ENCODE measurements at places on chromosomes 11 and 22. TPM values are rescaled to one million over a fixed set of nuclear protein-coding genes. Genes with fewer than 3 reads are reported as not detected.
A peak's percentile ranks its signal among the peaks of the same experiment; 100 is the strongest.

Gene HPX
- 1.9 TPM for polyA plus RNA-seq

- H3K36me3 ChIP-seq: no peaks in the 10 kb centered on the region
- no peak overlapping the region for H3K4me3 ChIP-seq
- H3K4me1 ChIP-seq: no peaks in the 10 kb centered on the region
- no peak for DNase-seq
These were observed 166.7 kb downstream of the FAT3 start for GRCh38 chr11:92391364-92391763.

DNA sequence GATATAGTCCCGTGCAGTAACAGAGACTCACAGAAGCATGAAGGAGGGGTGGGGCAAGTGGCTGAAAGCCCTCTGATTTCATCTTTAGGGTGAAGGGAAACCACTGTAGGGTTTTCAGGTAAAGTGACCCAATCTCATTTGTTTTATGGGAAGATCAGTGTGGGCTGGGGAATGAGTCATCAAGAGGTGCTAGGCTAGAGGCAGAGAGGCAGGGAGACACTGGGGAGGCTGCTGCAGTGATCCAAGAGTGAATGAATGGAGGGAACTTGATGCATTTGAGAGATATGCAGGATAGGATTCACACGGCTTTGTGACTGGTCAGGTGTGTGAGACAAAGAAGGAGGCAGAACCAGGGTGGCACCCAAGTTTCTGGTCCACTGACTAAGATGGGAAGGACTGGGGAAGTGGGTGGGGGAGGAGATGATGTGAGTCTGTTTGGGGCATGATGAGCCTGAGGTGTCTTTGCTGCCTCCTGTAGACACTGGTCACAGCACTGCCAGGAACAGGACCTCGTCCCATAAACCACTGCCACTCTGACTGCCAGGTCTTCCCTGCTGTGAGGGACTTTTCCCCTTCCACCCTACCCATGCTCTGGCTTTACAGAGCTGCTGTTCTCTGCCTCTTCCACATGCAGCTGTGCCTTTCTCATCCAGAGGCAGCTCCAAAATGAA lies 239.0 kb downstream of the TENM4 start:
- H3K4me1 ChIP-seq: no peaks in the 10 kb centered on the region
- H3K36me3 ChIP-seq: no peaks in the 10 kb centered on the region
- no peak overlapping the region for H3K27ac ChIP-seq
- no peaks in the 10 kb centered on the region for H3K27me3 ChIP-seq

DNA sequence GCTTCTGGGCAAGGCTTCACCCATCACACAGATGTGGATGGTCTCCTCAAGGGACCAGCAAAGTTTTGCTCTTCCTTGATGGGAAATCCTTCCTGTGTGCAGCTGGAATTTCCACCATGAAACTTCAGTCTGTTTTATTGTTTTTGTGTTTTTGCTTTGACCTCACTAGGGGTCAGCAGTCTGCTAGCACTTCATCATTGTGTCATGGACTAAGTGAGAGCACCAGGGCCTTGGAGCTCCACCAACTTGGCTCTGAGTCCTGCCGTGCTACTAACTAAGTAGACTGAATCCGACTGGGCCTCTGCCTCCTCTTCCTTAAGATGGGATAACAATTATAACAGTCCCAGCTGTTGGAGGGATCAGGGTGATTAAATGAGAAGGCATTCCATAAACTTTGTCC lies 305.8 kb upstream of the NCAM1 start:
- H3K27ac ChIP-seq: no peak overlapping the region
- H3K36me3 ChIP-seq: no peaks in the 10 kb centered on the region
- no peaks in the 10 kb centered on the region for H3K27me3 ChIP-seq
- H3K4me1 ChIP-seq: no peaks in the 10 kb centered on the region
- H3K4me3 ChIP-seq: no peak overlapping the region

Gene MYOD1
- 0.43 TPM for polyA plus RNA-seq

Gene SCN4B
- polyA plus RNA-seq: 1.3 TPM

GRCh38 chr11:125036933-125037332 lies 26.2 kb upstream of the SLC37A2 start:
- no peaks in the 10 kb centered on the region for H3K36me3 ChIP-seq
- no peaks in the 10 kb centered on the region for H3K4me1 ChIP-seq
- no peak for DNase-seq
- no peak overlapping the region for H3K4me3 ChIP-seq

DNA sequence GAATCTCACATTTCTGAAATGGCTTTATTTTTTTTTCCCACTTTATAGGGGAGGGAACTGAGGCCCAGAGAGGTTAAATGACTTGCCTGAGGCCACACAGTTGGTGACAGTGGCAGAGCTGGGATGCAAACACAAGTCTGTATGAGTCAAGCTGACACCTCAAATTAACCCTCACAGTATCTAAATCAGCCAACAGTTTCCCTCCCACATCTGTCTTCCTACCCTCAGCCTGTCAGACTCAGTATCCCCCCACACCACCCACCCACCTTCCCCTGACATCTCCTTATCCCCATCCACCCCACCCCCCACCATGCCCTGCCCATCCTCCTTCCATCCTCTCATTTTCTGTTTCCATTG lies 95.2 kb downstream of the TP53I11 start:
- no peaks in the 10 kb centered on the region for H3K4me1 ChIP-seq
- no peaks in the 10 kb centered on the region for H3K27me3 ChIP-seq
- H3K36me3 ChIP-seq: no peaks in the 10 kb centered on the region
- no peak overlapping the region for H3K4me3 ChIP-seq
- DNase-seq: no peak

Gene PDXP
- 8.9 TPM for polyA plus RNA-seq

Gene CCDC87
- polyA plus RNA-seq: 0.23 TPM

- no peak overlapping the region for H3K4me3 ChIP-seq
- no peak for DNase-seq
- no peaks in the 10 kb centered on the region for H3K27me3 ChIP-seq
- H3K4me1 ChIP-seq: peaks cover 3% of the 10 kb centered on the region
These were observed 53.2 kb upstream of the CDON start for GRCh38 chr11:126115816-126116331.

- no peaks in the 10 kb centered on the region for H3K4me1 ChIP-seq
- H3K4me3 ChIP-seq: no peak overlapping the region
- no peaks in the 10 kb centered on the region for H3K27me3 ChIP-seq
- DNase-seq: no peak
- no peaks in the 10 kb centered on the region for H3K36me3 ChIP-seq
These were observed 682.3 kb downstream of the TBC1D22A start for GRCh38 chr22:47444746-47445065.

DNA sequence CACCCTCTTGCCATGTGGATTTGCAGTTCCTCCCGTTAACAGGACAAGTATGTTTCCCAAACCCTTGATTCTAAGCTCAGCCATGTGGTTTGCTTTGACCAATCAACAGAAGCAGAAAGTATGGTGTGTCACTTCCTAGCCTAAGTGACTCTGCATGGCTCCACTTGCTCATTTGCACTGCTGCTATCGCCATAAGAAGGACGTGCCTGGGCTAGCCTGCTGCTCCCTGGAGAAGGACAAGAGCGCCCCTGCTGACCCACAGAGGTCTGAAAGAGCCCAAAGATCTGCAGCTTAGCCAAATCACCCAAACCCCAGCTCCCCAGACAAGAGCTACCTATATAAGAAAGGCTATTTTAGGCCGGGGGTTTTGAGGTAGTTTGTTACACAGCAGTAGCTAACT lies 18.0 kb downstream of the TBRG1 start:
- H3K36me3 ChIP-seq: peaks cover 35% of the 10 kb centered on the region
- DNase-seq: no peak
- no peaks in the 10 kb centered on the region for H3K27me3 ChIP-seq
- no peak overlapping the region for H3K27ac ChIP-seq
- peaks cover 3% of the 10 kb centered on the region for H3K4me1 ChIP-seq
- no peak overlapping the region for H3K4me3 ChIP-seq

GRCh38 chr11:30006876-30007275 lies 10.0 kb downstream of the KCNA4 start:
- H3K4me1 ChIP-seq: no peaks in the 10 kb centered on the region
- no peaks in the 10 kb centered on the region for H3K36me3 ChIP-seq
- no peaks in the 10 kb centered on the region for H3K27me3 ChIP-seq
- H3K27ac ChIP-seq: no peak overlapping the region
- no peak overlapping the region for H3K4me3 ChIP-seq

Gene SCGB2A2
- polyA plus RNA-seq: 38.8 TPM

Gene C11orf68
- 38.8 TPM for polyA plus RNA-seq

GRCh38 chr11:14518820-14519219 lies 1.4 kb downstream of the PSMA1 start:
- H3K27ac ChIP-seq: no peak overlapping the region
- no peaks in the 10 kb centered on the region for H3K27me3 ChIP-seq
- no peak for DNase-seq
- peak overlapping the region; percentile 91 for H3K4me3 ChIP-seq
- peaks cover 12% of the 10 kb centered on the region for H3K36me3 ChIP-seq

DNA sequence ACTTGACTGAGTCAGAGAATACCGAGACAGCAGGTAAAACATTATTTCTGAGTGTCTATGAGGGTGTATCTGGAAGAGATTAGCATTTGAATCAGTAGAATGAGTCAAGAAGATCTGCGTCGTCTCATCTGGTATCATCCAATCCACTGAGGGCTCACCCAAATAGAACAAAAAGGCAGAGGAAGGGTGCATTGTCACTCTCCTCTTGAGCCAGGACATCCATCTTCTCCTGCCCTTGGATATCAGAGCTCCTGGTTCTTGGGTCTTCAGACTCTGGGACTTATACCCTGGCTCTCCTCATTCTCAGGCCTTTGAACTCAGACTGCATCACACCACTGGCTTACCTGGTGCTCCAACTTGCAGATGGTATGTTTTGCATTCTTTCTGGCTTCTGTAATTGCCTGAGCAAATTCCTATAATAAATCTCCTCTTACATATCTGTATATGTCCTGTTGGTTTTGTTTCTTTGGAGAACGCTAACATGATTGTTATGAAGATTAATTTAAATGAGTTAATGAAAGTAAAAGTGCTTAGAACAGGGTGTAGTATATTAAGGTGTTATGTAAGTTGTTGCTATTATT lies 49.3 kb downstream of the ME3 start:
- H3K27me3 ChIP-seq: no peaks in the 10 kb centered on the region
- H3K36me3 ChIP-seq: no peaks in the 10 kb centered on the region
- H3K27ac ChIP-seq: no peak overlapping the region
- DNase-seq: no peak
- no peaks in the 10 kb centered on the region for H3K4me1 ChIP-seq

Gene PRSS23
- 22.4 TPM for polyA plus RNA-seq

- H3K27me3 ChIP-seq: no peaks in the 10 kb centered on the region
- no peak overlapping the region for H3K4me3 ChIP-seq
These were observed 34.1 kb downstream of the MB start for GRCh38 chr22:35582861-35583670.

Gene SPI1
- 40.0 TPM for polyA plus RNA-seq

Gene SSTR3
- polyA plus RNA-seq: 3.9 TPM

Gene SEPTIN3
- 1.2 TPM for polyA plus RNA-seq

Gene RASSF10
- 0.73 TPM for polyA plus RNA-seq

DNA sequence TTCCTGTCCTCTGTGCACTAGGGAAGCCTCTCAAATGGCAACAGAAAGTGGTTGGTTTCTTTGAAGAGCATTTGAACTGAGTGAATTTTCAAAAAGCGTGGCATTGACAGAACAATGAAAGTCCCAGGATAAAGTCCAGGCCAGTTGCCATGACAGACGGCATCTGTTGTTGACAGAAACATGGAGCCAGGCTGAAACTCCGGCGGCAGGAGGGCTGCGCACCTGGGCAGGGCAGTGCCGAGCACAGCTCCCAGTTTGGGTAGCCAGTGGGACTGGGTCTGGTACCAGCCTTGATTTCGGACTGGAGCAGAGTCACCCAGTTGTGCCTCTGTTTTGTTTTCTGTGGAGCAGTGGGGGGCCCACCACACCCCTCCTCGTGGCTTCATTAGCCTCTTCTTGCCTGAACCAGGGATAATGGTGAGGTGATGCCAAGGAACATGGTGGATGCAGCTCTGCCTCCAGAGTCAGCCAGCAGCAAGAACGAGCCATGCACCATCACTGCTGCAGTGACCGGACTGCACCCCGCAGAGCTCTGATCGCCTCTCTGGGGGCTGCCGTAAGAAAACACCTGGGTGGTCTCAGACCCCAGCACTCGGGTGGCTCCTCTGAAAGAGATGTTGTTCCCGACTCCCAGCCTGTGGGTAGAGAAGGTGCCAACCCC lies 9.8 kb upstream of the SEPTIN5 start:
- no peaks in the 10 kb centered on the region for H3K27me3 ChIP-seq
- no peak for DNase-seq
- no peaks in the 10 kb centered on the region for H3K4me1 ChIP-seq
- no peaks in the 10 kb centered on the region for H3K36me3 ChIP-seq
- no peak overlapping the region for H3K27ac ChIP-seq

- H3K4me3 ChIP-seq: no peak overlapping the region
- H3K4me1 ChIP-seq: no peaks in the 10 kb centered on the region
- no peaks in the 10 kb centered on the region for H3K27me3 ChIP-seq
- H3K36me3 ChIP-seq: no peaks in the 10 kb centered on the region
These were observed 93.8 kb downstream of the KCNC1 start for GRCh38 chr11:17828311-17828751.

DNA sequence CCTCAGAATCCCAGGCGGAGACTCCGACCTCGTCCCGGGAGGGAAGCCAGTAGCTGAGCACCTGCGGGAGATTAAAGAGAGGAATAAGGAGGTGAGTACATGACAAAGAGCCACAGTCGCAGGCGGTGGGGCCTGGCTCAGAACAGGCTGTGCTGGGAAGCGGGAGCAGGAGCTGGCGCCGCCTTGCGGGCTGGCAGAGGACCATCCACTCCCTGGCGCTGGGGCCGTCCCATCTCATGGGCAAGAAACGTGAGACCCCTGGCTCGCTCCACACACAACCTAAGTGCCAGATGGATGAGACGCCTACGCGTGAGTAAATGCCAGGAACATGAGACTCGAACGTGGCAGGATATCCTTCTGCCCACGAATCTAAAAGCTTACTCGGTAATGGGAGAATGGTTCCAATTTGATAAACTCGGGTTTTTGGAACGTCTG lies 6.3 kb downstream of the CEND1 start:
- H3K27ac ChIP-seq: no peak overlapping the region
- H3K4me3 ChIP-seq: no peak overlapping the region
- DNase-seq: no peak
- peaks cover 4% of the 10 kb centered on the region for H3K36me3 ChIP-seq
- no peaks in the 10 kb centered on the region for H3K27me3 ChIP-seq

Gene KIF18A
- 2.3 TPM for polyA plus RNA-seq

Gene GAB4
- 0.02 TPM for polyA plus RNA-seq

GRCh38 chr11:44188643-44189042 lies 93.2 kb downstream of the EXT2 start:
- no peaks in the 10 kb centered on the region for H3K36me3 ChIP-seq
- no peak for DNase-seq
- no peaks in the 10 kb centered on the region for H3K4me1 ChIP-seq
- H3K4me3 ChIP-seq: no peak overlapping the region
- no peaks in the 10 kb centered on the region for H3K27me3 ChIP-seq

GRCh38 chr22:44592126-44592823 lies 94.2 kb upstream of the RTL6 start:
- DNase-seq: peak; percentile 43
- H3K27me3 ChIP-seq: no peaks in the 10 kb centered on the region
- H3K4me3 ChIP-seq: no peak overlapping the region
